Activated CD4-positive, alpha-beta T cell treated with anti-CD3 and anti-CD28 coated beads for 36 hours (primary cell): ENCODE measurements at places on chromosomes 3 and 15.

- peaks cover 26% of the 10 kb centered on the region for H3K36me3 ChIP-seq
- no peak overlapping the region for H3K27ac ChIP-seq
- H3K27me3 ChIP-seq, result no peaks in the 10 kb centered on the region
Observed at GRCh38 chr15:40549894-40550293, 14.9 kb downstream of the CCDC32 start.

DNA sequence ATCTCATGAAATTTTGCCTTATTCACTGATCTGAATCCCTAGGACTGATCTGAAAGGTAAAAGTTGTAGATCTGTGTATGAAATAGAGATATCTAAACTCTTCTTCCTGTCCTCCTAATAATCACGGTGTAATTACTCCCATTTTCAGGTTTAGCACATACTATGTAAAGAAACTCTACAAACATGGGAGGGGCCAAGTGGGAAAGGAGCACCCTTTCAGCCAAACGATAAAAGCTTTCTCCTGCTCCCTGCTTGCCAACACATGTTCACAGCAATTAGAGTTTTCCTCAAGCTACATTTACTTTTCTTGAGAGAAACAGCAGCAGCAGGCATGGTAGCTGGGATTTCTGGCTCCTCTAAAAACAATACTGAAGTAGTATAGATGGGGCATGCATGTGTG is 71.6 kb downstream of the CHAC1 start:
- H3K4me1 ChIP-seq, result no peaks in the 10 kb centered on the region
- H3K27ac ChIP-seq, result no peak overlapping the region
- no peak for DNase-seq
- H3K4me3 ChIP-seq, result no peak overlapping the region
- peaks cover 25% of the 10 kb centered on the region for H3K36me3 ChIP-seq
- no peaks in the 10 kb centered on the region for H3K27me3 ChIP-seq

- H3K27ac ChIP-seq, result no peak overlapping the region
- no peaks in the 10 kb centered on the region for H3K27me3 ChIP-seq
- no peak for DNase-seq
- no peak overlapping the region for H3K4me3 ChIP-seq
- peaks cover 14% of the 10 kb centered on the region for H3K4me1 ChIP-seq
Observed at GRCh38 chr15:40721701-40722100, 26.7 kb downstream of the RAD51 start.

- H3K36me3 ChIP-seq, result no peaks in the 10 kb centered on the region
- H3K4me3 ChIP-seq, result no peak overlapping the region
- peaks cover 25% of the 10 kb centered on the region for H3K4me1 ChIP-seq
- no peaks in the 10 kb centered on the region for H3K27me3 ChIP-seq
- peak; percentile 79 for DNase-seq
- H3K27ac ChIP-seq, result no peak overlapping the region
Observed at GRCh38 chr15:98160236-98160635, 199.7 kb downstream of the ARRDC4 start.

GRCh38 chr3:126034481-126035361 is 49.2 kb downstream of the SLC41A3 start:
- DNase-seq, result peak; percentile 9
- H3K4me1 ChIP-seq, result peaks cover 2% of the 10 kb centered on the region
- H3K27ac ChIP-seq, result no peak overlapping the region
- peaks cover 25% of the 10 kb centered on the region for H3K36me3 ChIP-seq
